ENCODE measurements at places on chromosomes 11 and 22.

DNA sequence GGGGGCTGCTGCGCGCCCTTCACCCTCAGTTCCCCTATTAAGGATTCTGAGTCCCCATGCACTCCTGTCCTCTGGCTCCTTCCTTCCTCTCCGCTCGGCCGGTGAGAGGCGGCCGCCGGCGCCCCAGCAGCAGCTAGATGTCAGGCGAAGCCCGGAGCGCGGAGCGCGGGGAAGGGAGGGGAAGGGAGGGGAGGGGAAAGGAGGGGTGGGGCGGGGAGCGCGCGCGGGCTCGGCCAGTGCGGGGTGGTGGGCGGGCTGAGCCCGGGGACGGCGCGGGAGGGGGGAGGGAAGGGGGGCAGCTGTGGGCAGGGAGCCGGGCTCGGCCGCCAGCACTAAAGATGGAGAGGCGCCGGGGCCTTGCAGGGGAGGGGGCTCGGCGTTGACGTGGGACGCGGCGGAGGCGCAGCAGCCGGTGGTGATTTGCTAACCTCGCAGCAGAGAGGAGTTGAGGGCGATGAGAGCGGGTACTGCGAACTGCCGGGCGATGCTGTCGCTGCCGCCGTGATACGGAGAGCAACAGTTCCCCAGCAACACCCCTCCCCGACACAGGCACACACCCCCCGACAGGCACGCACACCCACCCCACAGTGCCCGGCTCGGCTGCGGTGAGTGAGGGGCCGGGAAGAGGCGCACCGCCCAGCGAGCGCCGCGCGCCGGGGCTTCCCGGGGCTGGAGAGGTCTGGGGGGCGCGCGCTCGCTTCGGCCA, at the start of gene ZBTB16:
Gene ZBTB16, plus strand, starts transcription at position 434 of the 706 bp plus-strand sequence. CDS start 3,590 bp downstream, outside the sequence.
- DNase-seq: peak; percentile 68

GRCh38 chr11:66294626-66295620, 3.2 kb downstream of the TMEM151A start:
- DNase-seq: no peak

- DNase-seq: no peak
Observed at GRCh38 chr11:101180481-101180880, 50.9 kb upstream of the PGR start.

GRCh38 chr11:76577226-76577920, 93.2 kb downstream of the LRRC32 start:
- DNase-seq: no peak

DNA sequence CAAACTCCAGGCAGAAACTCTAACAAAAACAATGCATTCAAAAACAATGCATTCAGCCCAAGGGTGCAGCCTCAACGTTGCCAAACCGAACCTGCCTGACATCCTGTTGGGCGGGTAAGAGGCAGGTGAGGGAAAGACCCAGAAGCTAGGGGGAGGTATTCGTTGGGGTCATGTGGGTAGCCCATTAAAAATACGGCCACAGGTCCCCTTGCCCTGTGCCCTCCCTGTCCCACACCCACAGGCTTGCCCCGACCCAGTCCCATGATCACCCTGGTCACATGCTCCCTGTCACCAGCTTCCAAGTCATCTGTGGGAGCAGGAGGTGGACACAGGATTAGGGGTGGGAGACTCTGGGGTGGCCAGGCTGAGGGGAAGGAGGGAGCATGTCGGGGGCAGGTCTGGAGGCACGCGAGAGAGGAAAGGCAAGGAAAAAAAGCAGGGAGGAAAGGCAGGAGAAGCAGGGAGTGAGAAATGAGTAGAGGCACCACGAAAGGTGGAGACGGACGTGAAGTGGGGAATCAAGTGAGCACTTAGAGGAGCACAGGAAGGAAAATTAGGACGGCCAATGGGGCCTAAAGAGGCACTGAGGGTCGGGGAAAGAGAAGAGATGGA, 683 bp downstream of the PLA2G6 start:
- no peak for DNase-seq

DNA sequence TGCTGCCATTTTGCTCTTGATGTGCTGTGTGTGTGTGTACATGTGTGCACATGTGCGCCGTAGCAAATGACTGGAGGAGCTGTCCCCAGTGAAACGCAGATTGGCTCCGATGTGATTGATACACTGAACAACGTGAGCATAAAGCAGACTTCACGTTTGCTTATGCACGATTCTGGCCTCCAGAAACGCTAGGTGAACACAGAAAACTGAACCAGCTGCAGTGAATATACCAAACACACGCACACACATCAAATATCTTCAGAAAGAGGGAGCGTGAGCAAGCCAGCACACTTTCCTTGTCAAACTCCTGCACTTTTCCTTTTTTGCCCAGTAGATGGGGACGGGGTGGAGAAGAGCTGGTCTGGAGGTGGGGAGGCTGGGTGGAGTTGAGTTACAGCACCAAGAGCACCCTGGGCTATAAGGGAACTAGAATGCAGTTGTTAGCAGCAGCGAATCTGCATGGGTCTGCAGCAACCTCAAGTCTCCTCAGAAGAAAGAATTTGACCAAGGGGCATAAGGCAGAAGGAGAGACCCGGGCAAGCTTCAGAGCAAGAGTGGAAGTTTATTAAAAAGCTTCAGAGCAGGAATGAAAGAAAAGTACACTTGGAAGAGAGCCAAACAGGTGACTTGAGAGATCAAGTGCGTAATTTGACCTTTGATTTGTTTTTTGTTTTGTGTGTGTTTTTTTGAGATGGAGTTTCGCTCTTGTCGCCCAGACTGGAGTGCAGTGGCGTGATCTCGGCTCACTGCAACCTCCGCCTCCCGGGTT, 77.8 kb upstream of the CADM1 start:
- DNase-seq: no peak

DNA sequence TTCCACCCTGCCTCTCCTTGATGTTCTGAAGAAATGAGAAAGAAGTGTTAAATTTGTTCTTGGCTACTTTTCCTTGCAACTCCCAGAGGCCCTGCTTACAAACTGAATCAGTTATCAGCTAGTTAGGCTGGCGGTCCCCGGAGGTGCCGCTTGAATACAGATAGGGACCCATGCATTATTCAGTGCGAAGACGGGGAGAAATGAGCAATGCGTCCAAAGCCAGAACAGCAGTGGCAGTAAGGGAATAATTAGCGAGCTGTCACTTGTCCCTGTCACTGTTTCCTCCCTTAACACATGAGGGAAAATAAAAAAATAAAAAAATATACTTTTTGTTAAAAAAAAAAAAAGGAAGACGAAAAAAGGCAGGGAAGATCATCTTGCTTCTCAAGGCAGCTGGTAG, 528.1 kb downstream of the MN1 start:
- no peak for DNase-seq

GRCh38 chr11:131498631-131499160, 128.3 kb downstream of the NTM start:
- no peak for DNase-seq

- no peak for DNase-seq
Observed at GRCh38 chr11:19849107-19849789, 136.6 kb downstream of the NAV2 start.

DNA sequence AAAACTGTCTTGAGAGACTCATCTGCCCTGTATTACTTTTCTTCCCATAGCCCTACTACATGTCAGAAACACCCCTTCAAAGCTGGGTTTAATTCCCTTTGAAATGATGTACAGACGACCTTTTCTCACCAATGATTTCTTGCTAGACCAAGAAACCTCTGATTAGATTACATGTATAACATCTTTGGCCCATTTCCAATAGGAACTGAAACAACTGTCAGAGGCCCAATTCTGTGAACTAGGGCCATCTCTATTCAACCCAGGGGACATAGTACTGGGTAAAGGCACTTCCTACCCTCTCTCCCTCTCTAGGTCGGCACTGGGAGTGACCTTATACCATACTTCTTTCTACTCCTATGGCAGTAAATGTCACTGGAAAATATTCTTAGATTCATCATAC, 19.4 kb downstream of the NPAT start:
- no peak for DNase-seq

GRCh38 chr11:45209891-45210699, 63.7 kb downstream of the PRDM11 start:
- no peak for DNase-seq

DNA sequence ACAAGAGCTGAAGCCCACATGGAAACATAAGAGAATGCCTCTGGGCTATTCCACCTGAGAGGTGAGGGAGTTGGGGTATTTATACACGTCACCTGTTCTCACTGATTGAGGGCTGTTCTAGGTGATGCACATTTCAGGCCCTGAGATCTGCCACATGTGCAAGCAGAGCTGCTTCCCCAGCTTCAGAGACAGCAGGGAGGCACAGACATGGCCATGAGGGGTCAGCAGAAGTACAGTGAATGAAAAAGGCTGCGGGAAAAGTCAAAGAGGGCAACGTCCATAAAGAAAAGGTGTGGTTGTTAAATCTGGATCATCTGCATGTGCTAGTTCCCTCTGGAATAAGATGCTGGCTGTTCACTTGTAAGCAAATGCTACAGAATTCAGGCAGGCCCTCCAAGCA, 75.4 kb downstream of the GAB4 start:
- DNase-seq: no peak

GRCh38 chr11:126426820-126427749, 71.6 kb downstream of the ST3GAL4 start:
- DNase-seq: no peak

GRCh38 chr22:27157666-27158370, 500.4 kb downstream of the MIAT start:
- no peak for DNase-seq

DNA sequence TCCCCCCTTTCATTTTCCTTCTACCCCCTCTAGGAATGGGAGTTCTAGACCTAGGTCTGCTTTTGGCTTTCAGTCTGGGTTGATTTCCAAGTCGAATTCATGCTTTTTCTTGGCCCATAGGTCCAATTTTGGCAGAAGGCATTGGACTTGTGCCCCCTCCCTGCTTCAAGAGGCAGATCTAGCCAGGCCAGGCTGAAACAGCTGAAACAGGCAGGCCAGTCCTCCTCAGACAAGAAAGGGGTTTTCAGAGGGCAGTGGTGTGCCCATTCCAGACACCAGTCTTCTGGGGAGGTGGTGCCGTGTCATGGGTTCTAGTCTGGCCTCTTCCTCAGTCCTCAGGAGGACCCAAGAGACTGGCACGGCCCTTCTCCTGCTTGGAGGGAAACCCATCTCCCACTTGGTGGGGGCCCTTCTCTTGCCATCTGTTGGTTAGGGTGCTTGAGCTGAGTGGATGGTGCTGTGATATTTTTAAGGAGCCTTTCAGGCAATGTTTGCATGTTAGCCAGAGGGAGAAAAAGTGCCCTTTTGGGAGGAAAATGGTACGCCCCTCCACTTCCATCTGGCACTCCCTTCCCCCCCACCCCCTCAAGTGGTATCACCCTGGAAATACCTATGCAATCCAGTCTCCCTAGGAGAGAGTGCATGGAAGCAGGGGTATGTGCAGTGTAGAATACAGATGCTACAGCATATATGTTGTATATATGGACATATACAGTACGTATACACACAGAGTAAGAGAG, 53.6 kb downstream of the SYT13 start:
- no peak for DNase-seq

- DNase-seq: no peak
Observed at GRCh38 chr11:69093106-69093505, 44.4 kb downstream of the TPCN2 start.

- no peak for DNase-seq
Observed at GRCh38 chr11:106821291-106821690, 197.0 kb downstream of the GUCY1A2 start.

- no peak for DNase-seq
Observed at GRCh38 chr11:83568516-83568915, 282.3 kb upstream of the CCDC90B start.

DNA sequence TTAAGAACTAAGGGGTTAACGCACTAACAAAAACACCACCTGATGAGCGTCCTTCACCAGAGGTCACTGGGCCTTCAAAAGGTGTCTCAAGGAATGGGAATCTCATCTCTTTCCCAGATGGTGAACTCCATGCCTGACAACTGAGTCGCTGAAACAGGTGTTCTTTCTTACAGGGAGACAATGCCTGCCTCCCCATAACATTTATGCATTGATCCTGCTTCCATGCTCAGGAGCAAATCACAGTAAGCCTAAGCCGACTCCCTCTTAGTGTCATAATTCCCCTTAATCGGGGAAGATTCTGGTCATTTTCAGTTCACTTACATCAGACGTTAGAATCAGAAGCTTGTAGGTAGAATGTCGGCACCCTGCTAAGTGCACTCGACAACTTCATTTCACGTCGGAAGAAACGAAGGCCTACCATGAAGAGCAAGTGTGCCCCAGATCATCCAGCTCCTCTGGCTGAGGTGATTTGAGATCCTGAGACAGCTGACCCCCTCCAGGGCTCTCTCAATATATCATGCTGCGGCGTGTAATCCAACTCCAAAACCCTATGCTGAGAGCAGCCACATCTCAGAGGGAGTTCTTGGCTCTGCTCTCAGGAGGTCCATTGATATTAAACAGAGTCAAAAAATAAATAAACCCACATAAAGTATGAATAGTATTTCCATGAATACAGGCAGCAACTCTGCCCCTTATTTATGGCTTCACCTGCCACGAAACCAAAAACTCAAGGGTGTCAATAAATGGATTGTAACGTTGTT, 163.1 kb downstream of the LARGE1 start:
- no peak for DNase-seq

DNA sequence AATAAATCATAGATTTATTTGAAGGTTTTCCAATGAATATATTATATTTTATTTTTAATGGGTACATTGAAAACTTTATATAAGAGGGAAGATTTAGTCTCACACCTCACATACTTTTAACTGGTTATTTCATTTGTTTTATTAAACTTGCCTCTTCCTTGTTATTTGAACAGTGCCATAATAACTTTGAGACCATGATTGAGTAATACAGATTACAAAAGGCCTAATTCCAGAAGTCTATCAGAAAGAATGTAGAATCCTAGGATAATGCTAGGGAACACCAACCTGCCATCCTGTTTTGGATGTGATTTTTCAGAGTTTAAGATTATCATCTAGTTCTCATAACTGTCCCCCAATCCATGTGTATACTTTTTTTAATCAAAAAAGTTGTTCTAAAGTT, 102.7 kb upstream of the BIRC3 start:
- no peak for DNase-seq

- no peak for DNase-seq
Observed at GRCh38 chr11:93285430-93285829, 45.1 kb upstream of the DEUP1 start.

GRCh38 chr22:39416319-39416718, 16.7 kb downstream of the TAB1 start:
- no peak for DNase-seq

GRCh38 chr11:102421261-102421660, 31.3 kb downstream of the TMEM123 start:
- DNase-seq: no peak

GRCh38 chr11:34165786-34166555, 60.5 kb downstream of the NAT10 start:
- DNase-seq: no peak

GRCh38 chr22:31736458-31736857, 13.5 kb downstream of the PRR14L start:
- DNase-seq: no peak

DNA sequence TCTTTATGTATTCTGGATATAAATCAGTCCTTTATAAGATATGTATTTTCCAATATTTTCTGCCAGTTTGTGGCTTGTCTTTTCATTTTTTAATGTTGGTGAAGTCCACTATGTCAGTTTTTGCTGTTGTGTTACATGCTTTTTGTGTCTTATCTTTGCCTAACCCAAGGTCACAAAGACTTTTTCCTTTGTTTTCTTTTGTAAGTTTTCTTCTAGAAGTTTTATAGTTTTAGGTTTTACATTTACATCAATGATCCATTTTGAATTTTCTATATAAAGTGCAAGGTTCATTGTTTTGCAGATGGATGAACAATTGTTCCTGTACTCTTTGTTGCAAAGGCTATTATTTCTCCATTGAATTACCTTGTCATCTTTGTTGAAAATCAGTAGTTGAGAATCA, 69.3 kb downstream of the UVRAG start:
- DNase-seq: no peak

GRCh38 chr22:21904250-21904789, 36.9 kb upstream of the MAPK1 start:
- DNase-seq: no peak

- DNase-seq: no peak
Observed at GRCh38 chr11:10329356-10329755, 24.5 kb downstream of the ADM start.
